Myocyte (in vitro differentiated cells): ENCODE measurements at places on chromosomes 7 and 10. TPM values are rescaled to one million over a fixed set of nuclear protein-coding genes. Genes with fewer than 3 reads are reported as not detected.
A peak's percentile ranks its signal among the peaks of the same experiment; 100 is the strongest.

Gene IFIT1B
- total RNA-seq: not detected in 2 replicates

Gene LAMB1
- 105 and 123 TPM in 2 replicates for total RNA-seq

DNA sequence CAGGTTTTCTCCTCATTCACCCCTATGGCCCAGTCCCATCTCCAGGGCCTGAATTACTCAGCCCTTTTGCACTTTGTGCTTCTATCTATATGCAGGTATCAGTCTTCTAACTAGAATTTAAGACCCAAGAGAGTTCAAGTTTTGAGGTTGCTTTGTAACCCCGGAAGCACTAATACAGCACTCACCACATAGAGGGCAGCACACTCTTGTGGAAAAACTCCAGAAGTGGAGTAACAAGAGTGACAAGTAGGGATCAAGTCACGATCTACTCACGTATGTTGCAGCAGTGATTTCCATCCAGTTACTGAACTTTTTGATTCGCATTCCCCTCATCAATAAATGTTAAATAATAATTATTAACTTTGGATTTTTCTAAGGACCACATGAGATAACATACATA lies 151.0 kb downstream of the CHCHD3 start:
- peak; percentile 35 for DNase-seq

GRCh38 chr7:134446923-134447322 lies 12.0 kb downstream of the AKR1B1 start:
- DNase-seq: no peak

DNA sequence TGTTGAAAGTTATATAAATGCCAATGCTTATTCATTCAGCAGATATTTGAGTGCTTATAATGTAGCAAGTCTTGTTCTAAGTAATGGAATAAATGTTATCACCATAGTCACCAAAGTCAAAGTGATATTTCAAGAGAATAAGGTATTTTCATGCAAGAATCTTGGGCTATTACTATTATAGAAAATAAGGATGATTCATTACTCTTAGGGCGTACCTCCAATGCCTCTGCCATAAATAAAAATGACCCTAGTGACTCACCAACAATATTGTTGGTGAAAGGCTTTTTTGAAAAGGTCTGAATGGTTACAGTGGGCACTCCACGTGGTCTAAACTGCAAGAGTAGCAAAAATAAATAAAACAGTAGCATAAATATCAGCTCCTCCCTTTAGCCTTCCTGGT lies 68.4 kb downstream of the RALA start:
- DNase-seq: no peak

DNA sequence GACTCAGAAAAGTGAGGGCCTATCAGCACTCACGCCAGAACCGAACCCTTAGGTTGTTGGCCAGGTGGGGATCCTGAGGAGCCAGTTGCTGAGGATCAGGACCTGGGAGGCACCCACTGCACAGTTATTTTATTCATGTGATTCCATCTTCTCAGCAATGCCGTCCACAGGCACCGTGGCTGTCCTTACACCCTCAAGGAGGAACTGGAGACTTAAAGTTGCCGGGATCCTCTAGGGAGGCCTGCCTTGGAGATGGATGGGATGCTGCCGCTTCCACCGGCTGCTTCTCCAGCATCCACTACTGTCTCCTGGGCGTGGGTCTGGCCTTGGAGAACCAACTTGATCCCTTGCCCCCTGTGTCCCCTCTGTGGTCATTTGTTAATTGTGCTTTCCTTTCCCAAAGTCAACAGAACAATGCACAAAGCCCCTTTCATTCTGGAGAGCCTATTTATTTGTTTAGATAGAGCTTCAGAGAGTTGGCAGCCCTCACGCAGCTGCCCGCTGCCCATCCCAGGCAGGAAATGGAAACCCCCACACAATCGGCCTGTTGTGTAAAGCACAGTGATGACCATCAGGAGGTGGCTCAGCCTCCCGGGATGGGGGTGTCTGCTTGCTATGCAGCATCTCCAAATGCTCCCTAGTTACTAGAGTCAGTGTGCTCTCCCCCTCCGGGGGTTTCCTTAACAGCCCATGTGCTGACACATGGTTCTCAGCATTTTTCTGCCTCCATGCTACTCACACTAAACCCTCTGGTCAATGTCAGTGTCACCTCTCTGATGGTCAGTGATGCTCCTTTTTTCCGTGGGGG lies 52.9 kb upstream of the IGFBP3 start:
- DNase-seq: peak; percentile 35

DNA sequence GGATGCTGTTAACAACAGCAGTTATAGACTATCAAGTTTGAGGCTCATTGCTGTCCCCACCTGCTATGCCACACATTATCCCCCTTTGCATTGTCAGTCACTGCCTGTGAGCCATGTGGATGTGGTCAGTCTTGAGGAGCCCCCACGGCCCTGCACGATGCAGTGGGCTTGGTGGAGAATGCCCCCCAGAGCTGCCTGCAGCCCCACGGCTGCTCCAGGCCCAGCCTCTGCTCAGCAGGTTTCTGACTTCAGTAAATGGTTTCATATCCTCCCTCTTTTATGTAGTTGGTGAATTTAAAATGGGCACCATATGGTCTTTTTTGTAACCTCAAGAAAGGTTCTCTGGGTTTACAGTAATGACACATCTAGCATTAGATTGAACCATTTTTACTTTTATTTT lies 164.1 kb downstream of the EBF3 start:
- DNase-seq: no peak

GRCh38 chr7:148214101-148214500 lies 376.5 kb upstream of the C7orf33 start:
- no peak for DNase-seq

- no peak for DNase-seq
Measured at GRCh38 chr7:18177129-18177814, 149.6 kb upstream of the PRPS1L1 start.

GRCh38 chr10:97805949-97806348 lies 34.1 kb upstream of the SFRP5 start:
- DNase-seq: no peak

DNA sequence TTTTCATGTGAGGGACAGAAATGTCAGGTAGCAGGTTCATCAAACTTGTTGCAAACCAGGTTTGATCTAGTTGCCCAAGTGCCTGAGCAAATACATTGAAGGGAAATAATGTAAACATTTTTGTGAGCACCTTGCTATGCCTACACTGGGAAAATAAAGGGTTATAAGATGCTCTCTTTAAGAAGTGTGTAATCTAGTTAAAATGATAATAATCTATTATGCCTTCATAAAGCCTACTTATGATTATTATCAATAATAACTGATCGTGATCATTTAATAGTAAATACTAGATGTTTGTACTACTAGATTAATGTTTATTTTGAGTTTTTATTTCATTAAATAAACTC lies 1.9 kb upstream of the TMEM229A start:
- no peak for DNase-seq

DNA sequence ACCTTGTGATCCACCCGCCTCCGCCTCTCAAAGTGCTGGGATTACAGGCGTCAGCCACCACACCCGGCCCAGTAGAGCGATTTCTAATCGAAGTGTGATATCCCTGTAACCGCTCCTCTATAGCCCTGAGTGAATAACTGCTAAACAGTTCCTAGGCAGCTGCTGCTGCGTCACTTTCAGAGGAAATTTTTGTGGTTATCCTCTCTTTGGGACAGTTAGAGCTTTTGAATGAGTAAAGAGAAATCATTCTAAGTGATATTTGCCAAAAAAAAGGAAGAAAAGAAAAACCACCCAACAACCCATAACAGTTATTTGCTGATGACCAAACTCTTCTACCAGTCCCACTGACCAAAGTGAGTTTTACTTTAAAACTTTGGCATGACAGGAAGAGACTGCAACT lies 59.9 kb downstream of the MKX start:
- peak; percentile 8 for DNase-seq
